ENCODE measurements at places on chromosomes 1 and 21. TPM values are rescaled to one million over a fixed set of nuclear protein-coding genes. Genes with fewer than 3 reads are reported as not detected.

GRCh38 chr1:6495540-6496364 lies 4.3 kb upstream of the PLEKHG5 start:
- H3K36me3 ChIP-seq: no peaks in the 10 kb centered on the region
- no peak for DNase-seq
- H3K4me3 ChIP-seq: peak overlapping the region; percentile 57
- peaks cover 20% of the 10 kb centered on the region for H3K4me1 ChIP-seq
- H3K27me3 ChIP-seq: peaks cover 24% of the 10 kb centered on the region
- no peak overlapping the region for H3K27ac ChIP-seq

DNA sequence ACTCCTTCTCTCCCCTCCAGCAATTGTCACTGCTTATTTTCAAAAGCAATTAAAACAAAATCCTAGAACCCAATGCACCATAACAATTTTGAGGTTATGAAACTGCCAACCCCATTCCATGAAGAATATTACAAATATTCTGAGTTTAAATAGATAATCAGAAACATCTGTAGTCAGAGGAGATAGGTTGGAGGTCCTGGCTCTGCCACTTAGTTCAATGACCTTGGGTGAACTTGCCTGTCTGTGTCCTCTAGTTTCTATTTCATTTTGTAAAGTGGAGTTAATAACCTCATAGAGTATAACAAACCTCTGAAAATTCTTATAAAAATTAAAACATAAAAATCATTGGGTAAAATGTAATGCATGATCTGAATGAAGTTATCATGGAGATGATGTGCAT lies 164.6 kb downstream of the KCTD3 start:
- no peak overlapping the region for H3K27ac ChIP-seq
- H3K36me3 ChIP-seq: no peaks in the 10 kb centered on the region
- H3K4me3 ChIP-seq: no peak overlapping the region
- no peaks in the 10 kb centered on the region for H3K4me1 ChIP-seq
- DNase-seq: no peak

DNA sequence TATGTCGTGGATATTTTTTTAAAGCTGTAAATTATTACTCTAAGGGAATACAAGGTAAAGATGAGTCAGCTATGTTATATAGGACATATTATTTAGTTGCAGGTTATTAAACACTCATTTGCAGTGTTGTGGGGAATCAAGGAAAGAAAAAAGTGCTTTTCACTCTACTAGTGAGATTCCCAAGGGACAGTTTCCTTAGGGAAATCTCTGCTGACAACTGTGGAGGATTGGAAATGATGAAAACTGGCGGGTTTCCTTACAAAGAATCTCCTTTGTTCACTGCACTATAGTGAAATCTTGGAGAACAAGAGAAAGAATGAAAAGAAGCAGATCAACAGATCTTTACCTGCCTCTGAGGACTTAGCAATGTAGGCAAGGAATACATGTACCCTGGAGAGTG lies 24.5 kb upstream of the TRIM45 start:
- H3K36me3 ChIP-seq: no peaks in the 10 kb centered on the region
- DNase-seq: no peak
- H3K4me3 ChIP-seq: no peak overlapping the region
- no peaks in the 10 kb centered on the region for H3K4me1 ChIP-seq
- no peak overlapping the region for H3K27ac ChIP-seq
- no peaks in the 10 kb centered on the region for H3K27me3 ChIP-seq

GRCh38 chr1:53519421-53519820 lies 60.2 kb downstream of the DMRTB1 start:
- H3K27ac ChIP-seq: no peak overlapping the region
- no peak for DNase-seq
- H3K4me3 ChIP-seq: no peak overlapping the region
- 0 out of 2 replicates have a peak, but pooled peaks cover 2% of the 10 kb centered on the region for H3K27me3 ChIP-seq
- no peaks in the 10 kb centered on the region for H3K36me3 ChIP-seq
- no peaks in the 10 kb centered on the region for H3K4me1 ChIP-seq

- H3K36me3 ChIP-seq: no peaks in the 10 kb centered on the region
- peak; percentile 80 for DNase-seq
- H3K27me3 ChIP-seq: peaks cover 2% of the 10 kb centered on the region
- H3K27ac ChIP-seq: no peak overlapping the region
- peak overlapping the region; percentile 34 for H3K4me3 ChIP-seq
Observed at GRCh38 chr1:10960411-10961299, 51.8 kb upstream of the TARDBP start.

- H3K36me3 ChIP-seq: no peaks in the 10 kb centered on the region
- DNase-seq: no peak
- no peaks in the 10 kb centered on the region for H3K4me1 ChIP-seq
- H3K27ac ChIP-seq: no peak overlapping the region
- no peaks in the 10 kb centered on the region for H3K27me3 ChIP-seq
- H3K4me3 ChIP-seq: no peak overlapping the region
Observed at GRCh38 chr1:9039761-9040658, 13.8 kb upstream of the SLC2A7 start.

GRCh38 chr1:19112891-19113696 lies 97.0 kb downstream of the UBR4 start:
- peaks cover 90% of the 10 kb centered on the region for H3K36me3 ChIP-seq
- H3K27ac ChIP-seq: no peak overlapping the region
- no peaks in the 10 kb centered on the region for H3K27me3 ChIP-seq
- H3K4me1 ChIP-seq: no peaks in the 10 kb centered on the region

DNA sequence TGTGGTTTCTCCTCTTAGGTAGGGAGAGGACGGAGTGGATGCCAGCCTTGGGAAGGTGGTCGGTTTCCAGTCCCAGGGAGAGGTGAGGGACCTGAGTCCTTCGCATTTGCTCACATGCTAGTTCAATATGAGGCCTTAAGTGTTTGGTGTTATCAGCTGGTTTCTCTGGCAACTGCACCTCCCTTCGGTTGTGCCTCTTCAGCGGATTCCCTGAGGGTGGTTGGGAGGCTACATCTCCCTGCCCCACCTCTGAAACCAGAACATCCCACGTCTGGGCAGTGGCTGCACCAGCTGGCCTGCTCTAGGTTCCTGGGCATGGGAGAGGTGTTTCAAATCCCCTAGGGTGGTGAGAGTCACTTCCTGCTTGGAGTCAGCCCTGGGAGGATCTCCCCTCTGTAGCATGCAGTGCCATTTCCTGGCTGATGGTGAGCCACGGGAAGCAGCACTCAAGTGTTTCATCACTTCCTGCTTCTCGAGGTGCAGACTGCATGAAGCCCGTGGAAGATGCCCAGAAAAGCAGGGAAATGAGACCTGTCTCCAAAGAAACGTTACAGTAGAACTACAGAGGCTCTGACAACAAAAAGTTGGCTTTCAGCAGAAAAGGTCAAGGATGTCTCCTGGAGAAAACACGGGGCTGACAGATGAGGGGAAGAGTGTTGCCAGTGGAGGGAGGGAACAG lies 4.5 kb downstream of the TMEM125 start:
- peaks cover 11% of the 10 kb centered on the region for H3K4me1 ChIP-seq
- peaks cover 3% of the 10 kb centered on the region for H3K36me3 ChIP-seq
- no peak overlapping the region for H3K4me3 ChIP-seq
- DNase-seq: no peak
- no peaks in the 10 kb centered on the region for H3K27me3 ChIP-seq

GRCh38 chr1:233453433-233454200 lies 126.1 kb downstream of the MAP3K21 start:
- no peaks in the 10 kb centered on the region for H3K36me3 ChIP-seq
- H3K27ac ChIP-seq: no peak overlapping the region
- H3K4me3 ChIP-seq: no peak overlapping the region
- no peak for DNase-seq
- no peaks in the 10 kb centered on the region for H3K27me3 ChIP-seq
- no peaks in the 10 kb centered on the region for H3K4me1 ChIP-seq

DNA sequence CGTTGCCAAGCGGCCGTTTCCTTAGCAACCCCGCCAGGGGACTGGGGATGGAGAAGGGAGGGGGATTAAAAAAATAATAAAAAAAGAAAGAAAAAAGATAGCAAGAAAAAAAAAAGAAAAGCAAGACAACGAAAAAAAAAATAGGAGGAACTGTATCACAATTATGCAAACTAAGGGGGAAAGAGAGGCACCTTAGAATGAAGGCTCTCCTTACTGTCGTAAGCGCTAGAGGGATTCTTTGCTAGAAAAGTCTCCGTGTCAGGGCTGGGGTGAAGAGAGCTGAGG lies 625 bp upstream of the NEGR1 start:
- peaks cover 4% of the 10 kb centered on the region for H3K27me3 ChIP-seq
- DNase-seq: no peak
- H3K4me1 ChIP-seq: peaks cover 8% of the 10 kb centered on the region
- no peak overlapping the region for H3K27ac ChIP-seq
- no peaks in the 10 kb centered on the region for H3K36me3 ChIP-seq
- H3K4me3 ChIP-seq: peak overlapping the region; percentile 92

GRCh38 chr1:84769636-84770035 lies 79.4 kb upstream of the SSX2IP start:
- no peak overlapping the region for H3K27ac ChIP-seq
- H3K4me1 ChIP-seq: peaks cover 3% of the 10 kb centered on the region
- no peak for DNase-seq
- H3K4me3 ChIP-seq: no peak overlapping the region

- no peaks in the 10 kb centered on the region for H3K27me3 ChIP-seq
- no peak overlapping the region for H3K27ac ChIP-seq
- H3K36me3 ChIP-seq: no peaks in the 10 kb centered on the region
- H3K4me1 ChIP-seq: no peaks in the 10 kb centered on the region
- no peak overlapping the region for H3K4me3 ChIP-seq
- DNase-seq: no peak
Observed at GRCh38 chr1:185363205-185363604, 46.2 kb upstream of the IVNS1ABP start.

DNA sequence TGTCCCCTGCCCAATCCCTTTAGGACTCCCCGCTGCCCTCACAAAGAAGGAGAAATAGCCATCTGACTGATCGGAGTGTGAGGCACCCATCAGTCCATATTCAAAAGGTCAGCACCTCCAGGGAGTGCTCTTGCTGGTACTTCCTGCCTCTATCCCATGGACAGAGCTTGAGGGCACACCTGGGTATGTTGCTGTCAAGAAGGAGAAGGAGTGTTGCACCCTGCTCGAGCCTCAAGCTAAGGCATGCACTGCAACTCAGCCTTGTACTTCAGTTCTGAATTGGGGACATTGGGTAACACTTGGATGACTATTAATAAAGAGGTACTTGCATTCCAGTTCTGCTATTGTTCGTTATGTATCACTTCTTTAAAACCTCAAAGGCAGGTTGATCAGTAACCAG lies 190.3 kb upstream of the ZC3H12A start:
- H3K27ac ChIP-seq: no peak overlapping the region
- no peaks in the 10 kb centered on the region for H3K27me3 ChIP-seq
- no peaks in the 10 kb centered on the region for H3K4me1 ChIP-seq
- no peak for DNase-seq
- no peaks in the 10 kb centered on the region for H3K36me3 ChIP-seq

GRCh38 chr1:15420853-15421465 lies 11.3 kb downstream of the EFHD2 start:
- no peak for DNase-seq
- no peak overlapping the region for H3K27ac ChIP-seq
- no peaks in the 10 kb centered on the region for H3K27me3 ChIP-seq
- H3K4me3 ChIP-seq: no peak overlapping the region
- H3K36me3 ChIP-seq: no peaks in the 10 kb centered on the region
- no peaks in the 10 kb centered on the region for H3K4me1 ChIP-seq

- H3K4me1 ChIP-seq: no peaks in the 10 kb centered on the region
- H3K27me3 ChIP-seq: no peaks in the 10 kb centered on the region
- no peak for DNase-seq
- no peak overlapping the region for H3K27ac ChIP-seq
Observed at GRCh38 chr21:44966135-44967081, 26.6 kb downstream of the SLX9 start.

GRCh38 chr1:193077991-193078390 lies 18.6 kb downstream of the RO60 start:
- H3K4me1 ChIP-seq: no peaks in the 10 kb centered on the region
- H3K4me3 ChIP-seq: no peak overlapping the region
- no peak for DNase-seq
- H3K36me3 ChIP-seq: peaks cover 12% of the 10 kb centered on the region
- H3K27me3 ChIP-seq: no peaks in the 10 kb centered on the region

- H3K36me3 ChIP-seq: no peaks in the 10 kb centered on the region
- DNase-seq: no peak
- no peaks in the 10 kb centered on the region for H3K27me3 ChIP-seq
- H3K4me3 ChIP-seq: no peak overlapping the region
- no peak overlapping the region for H3K27ac ChIP-seq
Observed at GRCh38 chr1:19940486-19941205, 17.2 kb upstream of the PLA2G2E start.

GRCh38 chr1:159979257-159979656 lies 25.2 kb upstream of the SLAMF9 start:
- H3K4me1 ChIP-seq: no peaks in the 10 kb centered on the region
- no peak overlapping the region for H3K27ac ChIP-seq

DNA sequence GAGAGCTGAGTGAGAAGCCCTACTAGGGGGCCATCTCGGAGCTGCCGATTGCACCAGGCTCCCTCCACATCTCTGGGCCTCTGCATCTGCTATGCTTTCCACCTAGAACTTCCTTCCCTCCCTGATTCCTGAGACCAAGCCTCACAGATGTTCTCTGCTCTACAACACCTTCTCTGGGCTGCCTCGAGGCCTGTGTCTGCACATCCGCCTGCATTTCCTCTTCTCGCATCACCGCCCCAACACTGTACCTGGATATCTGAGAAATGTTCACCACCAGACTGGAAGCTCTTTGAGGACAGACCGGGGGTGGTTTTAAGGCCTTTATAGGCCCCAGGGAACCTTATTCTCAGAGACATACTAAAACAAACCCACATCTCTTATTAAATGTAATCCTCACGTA lies 20.7 kb downstream of the CTNNBIP1 start:
- peaks cover 5% of the 10 kb centered on the region for H3K4me1 ChIP-seq
- H3K27me3 ChIP-seq: no peaks in the 10 kb centered on the region
- DNase-seq: no peak
- H3K36me3 ChIP-seq: no peaks in the 10 kb centered on the region
- no peak overlapping the region for H3K4me3 ChIP-seq
- H3K27ac ChIP-seq: no peak overlapping the region

DNA sequence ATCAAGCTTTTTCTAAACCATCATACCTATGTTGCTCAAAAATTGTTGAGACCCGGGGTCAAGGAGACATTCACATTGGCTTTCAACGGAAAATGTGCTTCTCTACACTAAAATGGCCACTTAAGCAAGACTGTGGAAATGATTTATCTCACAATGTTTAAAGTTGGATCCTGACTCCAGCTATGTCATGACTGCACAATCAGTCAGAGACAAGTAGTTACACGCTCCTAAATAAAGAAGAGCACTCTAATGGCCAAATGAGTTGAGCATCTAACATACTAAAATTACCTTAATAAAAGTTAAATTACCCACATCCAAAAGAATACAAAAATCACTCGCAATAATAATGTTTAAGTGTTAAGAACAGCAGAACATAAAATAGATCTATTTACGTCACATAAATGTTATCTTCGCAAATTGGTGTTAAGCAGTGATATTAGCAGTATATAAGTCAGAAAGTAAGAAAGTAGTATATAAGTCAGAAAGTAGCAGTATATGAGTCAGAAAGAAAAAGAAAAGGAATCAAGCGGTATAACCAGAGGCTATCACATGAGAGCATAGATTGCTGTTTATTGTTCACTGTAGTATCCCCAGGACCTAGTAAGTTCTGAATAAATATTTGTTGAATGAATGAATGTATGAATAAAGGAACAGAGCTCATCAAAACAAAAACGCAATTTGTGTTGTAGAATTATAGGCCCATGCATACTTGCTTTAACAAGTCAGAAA lies 28.4 kb downstream of the ZNF281 start:
- no peaks in the 10 kb centered on the region for H3K27me3 ChIP-seq
- no peaks in the 10 kb centered on the region for H3K4me1 ChIP-seq
- H3K36me3 ChIP-seq: no peaks in the 10 kb centered on the region
- no peak for DNase-seq
- H3K27ac ChIP-seq: no peak overlapping the region
- no peak overlapping the region for H3K4me3 ChIP-seq

CASQ2 gene
- not detected for total RNA-seq

UBE2U gene
- not detected for total RNA-seq

CCDC27 gene
- not detected for total RNA-seq

PRAMEF1 gene
- not detected for total RNA-seq

TNFRSF9 gene
- total RNA-seq: not detected

LORICRIN gene
- total RNA-seq: not detected

PRAMEF20 gene
- total RNA-seq: not detected

DCDC2B gene
- not detected for total RNA-seq

USP33 gene
- total RNA-seq: 55.5 TPM

NPHS2 gene
- total RNA-seq: not detected

All from H1 (cell line).